ENCODE measurements at places on chromosomes 12 and 14.

DNA sequence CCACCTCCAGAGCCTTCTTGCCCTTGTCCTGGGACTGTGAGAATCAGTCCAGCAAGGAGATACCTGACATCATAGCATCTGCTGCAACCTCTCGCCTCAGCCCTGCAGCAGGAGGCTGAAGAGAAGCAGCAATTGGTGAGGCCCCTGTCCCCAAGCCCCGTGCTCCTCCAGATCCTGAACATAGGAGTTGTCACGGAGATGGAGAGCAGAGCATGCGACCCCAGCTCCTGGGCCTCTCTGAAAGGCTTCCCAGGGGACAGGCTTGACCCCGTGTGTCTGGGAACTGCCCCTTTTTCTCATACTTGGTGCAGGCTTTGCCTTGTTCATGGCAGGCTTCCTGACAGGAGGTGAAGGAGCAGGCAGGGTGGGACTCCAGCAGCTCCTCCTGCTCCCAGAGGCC is 127.7 kb upstream of the PZP start:
- DNase-seq, result no peak

DNA sequence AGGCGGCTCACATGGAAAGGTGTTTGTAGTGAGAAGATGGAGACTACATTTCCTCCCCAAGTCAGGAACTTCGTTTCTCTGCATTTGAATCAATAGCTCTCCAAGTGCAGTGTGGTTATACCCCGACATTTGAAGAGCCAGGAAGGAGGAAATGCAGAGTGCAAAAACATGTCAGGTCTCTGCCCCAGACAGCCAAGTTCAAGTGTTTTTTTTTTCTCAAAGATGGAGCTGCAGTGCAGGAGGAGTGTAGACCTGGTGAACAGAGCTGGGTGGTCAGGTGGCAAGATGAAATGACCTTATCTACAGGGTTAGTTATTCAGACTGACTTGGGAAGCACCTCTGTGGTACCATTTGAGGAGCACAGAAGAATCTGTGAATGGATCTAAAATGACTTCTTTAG is 21.3 kb downstream of the MLXIP start:
- no peak for DNase-seq

DNA sequence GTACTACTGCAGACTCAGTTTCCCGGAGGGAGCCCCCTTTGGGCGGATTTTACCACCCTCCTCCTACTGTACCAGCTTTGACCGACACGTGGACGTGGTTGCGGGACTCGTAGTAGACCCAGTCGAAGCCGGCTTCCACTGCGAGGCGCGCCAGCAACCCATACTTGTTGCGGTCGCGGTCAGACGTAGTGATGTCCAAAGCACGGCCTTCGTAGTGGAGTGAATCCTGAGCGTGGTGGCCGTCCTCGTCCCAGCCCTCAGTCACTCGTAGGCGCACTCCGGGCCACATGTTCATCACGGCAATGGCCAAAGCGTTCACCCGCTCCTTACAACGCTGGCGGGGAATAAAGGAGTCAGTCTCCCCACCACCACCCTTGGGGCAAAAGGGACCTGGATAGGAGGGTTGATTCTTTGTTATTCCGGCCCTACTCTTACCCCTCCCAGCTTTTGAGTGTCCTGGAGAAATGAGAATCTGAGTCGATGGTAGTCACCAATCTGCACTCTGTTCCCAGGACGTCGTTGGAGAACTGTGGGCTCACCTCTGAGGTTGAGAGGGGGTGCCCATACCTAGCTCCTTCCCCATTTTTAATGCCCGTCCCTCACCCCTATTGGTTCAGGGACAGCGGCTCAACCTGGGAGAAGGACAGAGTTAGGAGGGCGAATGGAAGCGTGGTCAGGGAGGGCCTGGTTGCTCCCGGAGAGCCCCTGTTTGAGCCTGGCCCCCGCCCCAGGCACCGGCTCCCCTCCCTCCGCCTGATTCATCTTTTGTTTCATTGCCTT is 3.4 kb downstream of the DHH start:
- no peak for DNase-seq

DNA sequence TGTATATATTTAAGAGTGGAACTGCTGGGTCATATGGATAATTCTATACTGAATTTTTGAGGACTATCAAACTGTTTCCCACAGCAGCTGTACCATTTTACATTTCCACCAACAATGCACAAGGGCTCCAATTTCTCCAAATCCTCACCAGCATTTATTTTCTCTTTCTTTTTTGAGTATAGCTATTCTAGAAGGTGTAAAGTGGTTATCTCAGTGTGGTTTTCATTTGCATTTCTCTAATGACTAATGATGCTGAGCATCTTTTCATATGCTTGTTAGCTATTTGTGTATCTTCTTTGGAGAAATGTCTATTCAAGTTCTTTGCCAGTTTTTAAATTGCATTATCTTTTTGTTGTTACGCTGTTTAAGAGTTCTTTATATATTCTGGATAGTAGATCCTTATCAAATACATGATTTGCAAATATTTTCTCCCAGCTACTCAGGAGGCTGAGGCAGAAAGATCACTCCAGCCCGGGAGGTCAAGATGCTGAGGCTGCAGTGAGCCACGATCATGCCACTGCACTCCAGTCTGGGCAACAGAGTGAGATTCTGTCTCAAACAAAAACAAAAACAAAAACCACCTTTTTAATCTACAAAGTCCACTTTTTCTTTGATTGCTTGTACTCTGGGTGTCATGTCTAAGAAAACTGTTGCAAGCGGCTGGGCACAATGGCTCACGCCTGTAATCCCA is 32.8 kb downstream of the GTF2A1 start:
- DNase-seq, result no peak

- no peak for DNase-seq
Observed at GRCh38 chr14:25358330-25358729, 308.4 kb upstream of the STXBP6 start.

DNA sequence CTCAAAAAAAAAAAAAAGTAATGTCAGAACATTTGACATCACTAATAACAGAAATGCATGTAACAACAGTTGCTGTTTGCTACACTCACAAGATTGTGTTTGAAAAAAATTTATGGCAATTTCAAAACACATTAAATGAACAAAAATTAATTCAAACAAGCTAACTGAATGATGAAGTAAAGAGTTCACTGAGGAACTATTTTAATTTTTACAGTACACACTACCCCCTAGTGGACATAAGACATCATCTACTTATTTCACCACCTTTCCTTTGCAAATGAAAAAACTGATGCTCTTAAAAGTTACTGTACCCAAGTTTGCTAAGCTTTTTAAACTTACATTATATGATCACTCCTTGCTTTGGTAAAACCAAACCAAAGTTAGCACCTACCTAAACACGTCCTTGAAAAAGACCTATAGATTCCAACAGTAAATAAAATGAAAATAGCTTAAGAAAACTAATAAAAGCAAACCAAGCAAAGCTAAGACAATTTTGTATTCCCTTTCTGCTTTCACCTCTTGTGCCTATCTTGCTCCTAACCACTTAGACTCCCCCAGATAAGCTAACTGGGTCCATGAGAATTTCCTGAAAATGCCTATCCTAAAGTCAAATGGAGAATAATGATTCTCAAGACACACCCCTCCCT is 22.2 kb downstream of the UBE2N start:
- peak; percentile 86 for DNase-seq

DNA sequence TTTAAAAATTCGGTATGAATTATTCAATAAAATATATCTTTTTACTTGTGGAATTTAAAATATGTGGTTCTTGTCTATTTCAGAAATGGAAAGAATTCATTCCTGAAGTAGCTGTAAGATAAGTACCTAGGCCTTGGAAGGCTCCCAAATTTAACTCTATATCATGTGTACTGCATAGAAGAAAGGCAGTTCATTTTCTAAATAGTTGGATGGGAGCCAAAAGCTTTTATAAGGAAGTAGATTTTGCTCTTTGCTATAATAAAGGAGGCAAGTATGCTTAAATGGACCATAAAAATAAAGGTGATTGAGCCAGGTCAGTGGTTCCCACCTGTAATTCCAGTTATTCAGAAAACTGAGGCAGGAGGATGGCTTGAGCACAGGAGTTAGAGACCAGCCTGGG is 187.5 kb downstream of the ATXN7L3B start:
- DNase-seq, result peak; percentile 70

GRCh38 chr14:53354336-53354735 is 201.2 kb upstream of the DDHD1 start:
- DNase-seq, result peak; percentile 35

DNA sequence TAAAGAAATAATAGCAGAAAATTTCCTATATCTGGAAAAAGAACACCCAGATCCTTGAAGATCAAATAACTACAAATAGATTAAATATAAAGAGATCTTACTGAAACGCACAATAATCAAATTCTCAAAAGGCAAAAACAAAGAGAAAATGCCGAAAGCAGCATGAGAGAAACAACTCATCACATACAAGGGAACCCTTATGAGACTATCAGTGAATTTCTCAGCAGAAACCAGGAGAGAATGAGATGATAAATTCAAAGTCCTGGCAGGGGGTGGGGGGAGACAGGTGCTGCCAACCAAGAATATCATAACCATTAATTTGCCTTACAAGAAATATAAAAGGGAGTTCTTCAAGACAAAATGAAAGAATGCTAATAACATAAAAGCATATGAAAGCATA is 73.7 kb downstream of the CEP128 start:
- no peak for DNase-seq

GRCh38 chr12:110230655-110231054 is 50.4 kb upstream of the ATP2A2 start:
- DNase-seq, result no peak

DNA sequence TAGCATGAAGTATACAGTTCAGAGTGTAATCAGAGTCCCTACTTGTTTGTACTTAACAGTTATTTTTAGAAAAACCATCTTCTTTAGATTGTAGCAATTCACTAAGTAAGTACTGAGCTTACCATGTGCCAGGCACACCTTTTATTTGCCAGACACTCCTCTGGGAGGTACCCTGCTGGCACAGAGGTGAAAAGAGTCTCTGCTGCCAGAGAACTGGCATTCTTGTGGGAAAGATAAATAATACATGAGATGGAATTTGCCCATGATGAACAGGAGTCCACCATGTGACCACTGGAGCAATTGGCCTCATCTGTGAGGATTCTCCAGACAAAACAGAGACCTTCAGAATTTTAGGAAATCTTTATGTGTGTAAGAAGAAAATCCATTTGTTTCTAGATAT is 199.3 kb upstream of the SLC16A7 start:
- DNase-seq, result no peak

DNA sequence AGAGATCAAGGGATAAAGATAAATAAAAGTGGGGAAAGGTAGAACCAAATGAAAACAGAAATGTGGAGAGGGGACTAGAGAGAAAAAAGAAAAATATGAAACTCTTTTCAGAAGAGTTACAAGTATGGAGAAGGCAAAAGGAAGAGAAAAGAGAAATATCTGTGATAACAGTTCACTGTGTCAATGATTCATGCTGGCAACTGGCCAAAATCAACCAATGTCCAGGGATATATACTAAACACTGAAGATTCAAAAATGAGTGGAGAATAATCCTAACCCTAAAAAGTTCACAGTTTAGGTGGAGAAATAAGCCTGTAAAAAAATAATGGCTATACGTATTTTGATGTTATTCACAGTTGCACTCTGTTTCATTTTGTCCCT is 372.3 kb upstream of the KITLG start:
- DNase-seq, result peak; percentile 71

GRCh38 chr12:30694412-30695198 is 1.1 kb downstream of the IPO8 start:
- DNase-seq, result peak; percentile 37

DNA sequence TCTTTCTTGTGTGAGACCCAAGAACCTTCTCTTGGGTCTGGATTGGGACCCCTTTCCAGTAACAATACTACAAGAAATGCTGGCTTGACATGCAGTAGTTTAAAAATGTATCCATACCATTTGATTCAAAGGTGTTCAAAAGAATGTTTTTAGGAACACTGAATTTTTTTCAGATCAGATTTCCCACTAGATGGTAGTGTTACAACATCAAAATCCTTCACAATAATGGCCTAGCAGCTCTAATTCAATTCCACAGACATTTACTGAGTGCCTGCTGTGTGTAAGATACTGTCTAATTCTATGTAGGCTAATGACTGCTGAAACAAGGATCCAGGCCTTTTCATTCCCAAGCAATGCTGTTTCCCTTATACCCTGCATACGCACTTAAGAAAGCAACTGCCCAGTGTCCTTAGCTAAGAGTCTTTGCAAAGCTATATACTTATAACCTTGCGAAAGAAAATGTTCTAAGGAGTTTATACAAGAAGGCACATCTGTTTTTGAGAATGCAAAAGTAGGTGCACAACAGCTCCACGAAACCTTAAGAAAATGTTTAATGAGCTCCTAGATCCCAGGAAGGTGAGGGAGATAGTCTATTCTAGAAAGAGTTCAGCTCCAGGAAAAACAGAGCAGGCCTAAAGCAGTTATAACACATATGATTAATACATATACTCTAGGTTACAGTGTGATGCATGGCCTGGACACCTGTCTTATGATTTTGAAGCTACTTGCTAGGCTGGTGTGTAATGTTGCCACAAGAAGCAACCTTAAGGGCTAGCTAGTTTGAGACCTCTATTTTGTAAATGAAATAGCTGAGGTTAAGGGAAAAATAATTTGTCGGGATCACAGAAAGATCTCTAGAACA is 50.9 kb upstream of the PKP2 start:
- peak; percentile 24 for DNase-seq

DNA sequence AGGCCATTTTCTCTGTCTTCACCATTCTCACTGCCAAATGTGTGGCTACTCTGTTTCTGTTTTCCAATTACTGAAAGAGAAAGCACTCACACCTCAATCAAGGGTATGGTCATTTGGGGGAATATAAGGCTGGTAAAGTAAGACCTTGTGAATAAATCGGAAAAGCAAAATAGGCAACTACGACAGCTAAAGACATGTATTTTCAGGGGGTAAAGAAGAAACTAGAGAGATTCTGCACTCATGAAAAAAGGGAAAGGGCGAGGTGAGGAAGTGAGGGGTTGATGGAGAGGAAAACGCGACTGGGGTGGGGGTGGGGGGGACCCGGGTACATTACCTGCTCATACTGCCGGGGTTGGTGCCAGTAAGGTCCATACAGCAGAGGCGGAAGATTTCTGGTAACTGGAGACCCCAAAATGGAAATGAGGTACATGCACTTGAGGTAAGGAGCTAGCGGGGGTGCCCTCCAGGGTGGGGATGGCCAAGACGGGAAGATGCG is 19.3 kb downstream of the CHD8 start:
- peak; percentile 12 for DNase-seq
